NCI-H526 treated with DMSO at 0.1 percent for 48 hours (cell line): ENCODE measurements at places on chromosomes 7 and 10.
A peak's percentile ranks its signal among the peaks of the same experiment; 100 is the strongest.

DNA sequence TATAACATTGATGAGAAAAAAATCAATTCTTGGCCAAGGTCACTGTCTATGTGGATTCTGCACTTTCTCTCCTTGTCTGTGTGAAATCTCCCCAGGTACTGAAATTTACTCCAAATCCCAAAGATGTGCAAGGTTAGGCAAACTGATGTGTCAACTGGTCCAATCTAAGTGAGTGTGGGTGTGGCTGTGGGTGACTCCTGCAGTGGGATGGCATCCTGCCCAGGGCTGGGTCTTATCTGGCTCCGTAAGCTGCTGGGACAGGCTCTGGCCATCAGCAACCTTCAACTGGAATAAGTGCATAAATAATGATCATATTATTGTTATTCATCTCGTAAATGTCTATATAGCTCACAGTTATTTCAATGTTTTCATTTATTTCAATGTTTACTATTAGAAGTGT, 79.3 kb downstream of the JCAD start:
- DNase-seq, result no peak

DNA sequence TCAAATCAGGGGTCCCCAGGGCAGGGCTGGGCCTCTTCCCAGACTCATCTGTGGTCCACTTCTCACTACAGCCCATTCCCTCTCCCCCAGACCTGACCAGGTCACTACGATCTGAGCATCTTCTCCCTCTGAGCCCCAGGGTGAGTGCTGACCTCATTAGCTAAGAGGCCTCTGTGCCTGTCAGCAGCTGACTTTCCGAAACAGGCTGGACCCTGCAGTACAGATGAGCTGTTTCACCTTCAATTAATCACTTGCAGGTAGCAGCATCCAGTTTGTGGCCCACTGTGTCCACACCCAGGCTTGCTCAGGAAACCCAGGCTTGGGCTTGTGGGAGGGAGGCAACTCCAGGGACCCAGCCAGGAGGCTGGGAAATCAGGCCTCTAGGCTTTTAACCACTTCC, 24.3 kb downstream of the SRRM3 start:
- no peak for DNase-seq

GRCh38 chr10:124266468-124267230, 152.1 kb downstream of the OAT start:
- no peak for DNase-seq

GRCh38 chr10:98131619-98132018, 2.8 kb upstream of the R3HCC1L start:
- DNase-seq, result no peak

DNA sequence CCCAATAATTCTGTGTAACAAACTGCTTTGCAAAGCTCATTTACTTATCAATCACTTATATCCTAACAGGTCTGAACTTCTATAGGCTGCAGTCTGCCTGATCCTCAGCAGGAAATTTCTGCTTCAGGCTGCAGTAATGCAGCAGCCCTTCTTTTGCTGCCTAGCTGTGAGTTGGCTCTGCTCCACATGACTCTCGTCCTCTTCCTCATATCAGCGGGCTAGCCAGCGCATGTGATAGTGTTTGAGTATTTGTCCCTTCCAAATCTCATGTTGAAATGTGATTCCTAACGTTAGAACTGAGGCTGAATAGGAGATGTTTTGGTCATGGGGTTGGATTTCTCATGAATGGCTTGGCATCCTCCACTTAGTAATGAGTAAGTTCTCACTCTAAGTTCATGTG, 387.8 kb downstream of the SEMA3D start:
- no peak for DNase-seq

GRCh38 chr10:71549766-71550533, 153.2 kb downstream of the CDH23 start:
- DNase-seq, result no peak

GRCh38 chr7:5429857-5430611, 6.4 kb upstream of the TNRC18 start:
- DNase-seq, result peak; percentile 76

GRCh38 chr7:120030876-120031275, 242.1 kb upstream of the KCND2 start:
- DNase-seq, result no peak

- no peak for DNase-seq
Measured at GRCh38 chr7:105673367-105674084, 92.2 kb upstream of the EFCAB10 start.

GRCh38 chr10:127836966-127837365, 55.8 kb downstream of the CLRN3 start:
- no peak for DNase-seq

DNA sequence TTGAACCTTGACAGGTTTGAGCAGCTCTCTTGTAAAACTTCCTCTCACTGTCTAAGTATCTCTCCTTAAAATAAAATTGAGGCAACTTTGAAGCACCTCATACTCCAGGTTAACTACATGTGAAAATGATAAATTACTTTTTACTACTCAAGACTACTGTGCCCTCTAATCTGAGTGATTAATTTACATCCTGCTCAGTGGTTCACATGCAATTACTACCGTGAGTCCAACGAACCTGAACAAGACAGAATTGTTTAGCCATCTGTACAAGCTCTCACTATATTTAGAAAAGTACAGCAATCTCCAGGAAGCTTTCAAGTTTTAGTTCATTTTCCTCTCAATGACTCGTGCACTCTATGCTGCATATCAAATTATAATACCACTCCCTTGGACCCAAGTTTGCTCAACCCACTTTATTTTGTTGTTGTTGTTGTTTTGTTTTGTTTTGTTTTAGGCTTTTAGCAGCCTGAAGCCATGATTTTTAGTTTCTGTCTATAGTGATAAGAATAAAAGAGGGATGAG, 21.2 kb downstream of the PDE1C start:
- DNase-seq, result no peak

- no peak for DNase-seq
Measured at GRCh38 chr7:92793656-92794205, 42.6 kb downstream of the CDK6 start.

DNA sequence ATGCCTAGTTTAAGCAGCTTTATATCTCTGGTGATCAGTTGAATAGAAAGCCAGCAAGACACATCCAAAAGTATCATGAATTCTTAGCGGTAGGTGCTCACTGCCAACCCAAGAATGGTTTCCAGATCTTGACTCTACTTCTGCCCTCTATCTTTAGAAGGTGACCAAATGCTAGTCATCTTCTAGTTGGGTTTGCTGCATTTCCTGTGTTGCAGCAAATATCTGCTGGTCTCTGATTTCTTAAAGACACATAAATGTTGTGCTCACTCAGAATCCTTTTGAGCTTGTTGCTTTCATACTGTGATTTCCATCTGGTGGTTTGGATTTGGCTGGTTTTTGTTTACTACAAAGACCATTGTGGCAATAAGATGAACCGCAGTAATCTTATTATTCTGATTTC, 2.2 kb downstream of the CDC123 start:
- DNase-seq, result no peak

DNA sequence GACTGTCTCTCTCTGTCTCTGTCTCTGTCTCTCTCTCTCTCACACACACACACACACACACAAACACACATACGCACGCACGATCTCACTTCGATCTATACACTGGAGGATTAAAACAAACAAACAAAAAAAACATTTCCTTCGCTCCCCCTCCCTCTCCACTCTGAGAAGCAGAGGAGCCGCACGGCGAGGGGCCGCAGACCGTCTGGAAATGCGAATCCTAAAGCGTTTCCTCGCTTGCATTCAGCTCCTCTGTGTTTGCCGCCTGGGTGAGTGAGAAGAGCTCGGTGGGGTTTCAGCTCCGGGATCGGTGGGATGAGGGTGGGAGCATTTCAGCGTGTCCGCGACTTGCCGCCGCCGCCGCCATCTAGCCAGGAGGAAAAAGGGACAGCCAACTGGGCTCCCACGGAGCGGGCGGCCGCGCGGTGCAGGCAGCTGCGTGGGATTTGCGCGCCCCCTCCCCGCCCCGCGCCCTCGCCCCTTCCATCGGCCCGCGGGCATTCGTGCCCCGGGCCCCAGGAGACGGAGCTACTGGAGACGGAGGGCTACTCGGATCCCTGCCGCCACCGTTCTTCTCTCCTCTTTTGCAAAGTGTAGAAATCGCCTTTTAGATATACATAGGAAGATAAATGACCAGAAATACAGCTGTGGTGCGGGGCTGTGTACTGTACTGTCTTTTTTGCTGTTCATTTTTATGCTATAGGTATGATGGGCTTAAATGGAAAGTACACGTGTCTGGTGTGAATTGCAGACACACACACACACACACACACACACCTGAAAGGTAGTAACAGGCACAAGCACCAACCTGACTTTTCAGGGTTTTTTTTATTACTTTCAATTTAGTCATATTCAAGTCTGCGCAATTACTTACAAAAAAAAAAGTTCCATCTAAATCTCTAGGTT, 581 bp downstream of the PTPRZ1 start:
- DNase-seq, result peak; percentile 79

GRCh38 chr7:85289279-85289678, 102.4 kb upstream of the SEMA3D start:
- no peak for DNase-seq

- DNase-seq, result no peak
Measured at GRCh38 chr10:75034714-75035258, 76.7 kb upstream of the SAMD8 start.

- DNase-seq, result no peak
Measured at GRCh38 chr10:37067576-37067975, 57.8 kb upstream of the ANKRD30A start.

GRCh38 chr10:79492839-79493238, 19.5 kb upstream of the EIF5AL1 start:
- no peak for DNase-seq

- DNase-seq, result peak; percentile 52
Measured at GRCh38 chr7:75756991-75757676, 14.9 kb downstream of the CCL26 start.

DNA sequence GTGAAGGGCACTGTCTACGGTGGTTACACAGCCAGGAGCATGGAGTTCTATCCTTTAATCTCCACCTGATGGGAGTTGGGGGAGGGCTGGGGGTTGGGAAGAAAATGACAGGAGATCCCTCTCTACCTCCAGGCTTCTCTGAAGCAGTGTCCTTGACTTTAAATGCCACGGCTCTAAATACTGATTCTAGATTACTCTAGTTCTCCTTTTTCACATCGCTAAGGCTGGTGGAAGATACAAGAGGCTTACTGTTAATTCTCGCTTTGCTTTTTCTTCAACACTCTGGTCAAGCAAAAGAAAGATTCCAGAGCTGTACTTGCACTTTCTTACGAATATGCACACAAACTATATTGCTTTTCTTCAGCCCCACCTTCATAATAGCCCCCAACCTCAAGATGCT, 30.5 kb downstream of the ARL3 start:
- DNase-seq, result no peak

- no peak for DNase-seq
Measured at GRCh38 chr10:6062101-6062771, at the start of gene IL2RA. Gene IL2RA, minus strand, starts transcription at chr10:6062367. Its CDS starts 216 bp downstream, at chr10:6062151.

- DNase-seq, result no peak
Measured at GRCh38 chr10:127283576-127283975, 87.2 kb upstream of the INSYN2A start.

- DNase-seq, result no peak
Measured at GRCh38 chr7:144691240-144691639, 144.6 kb downstream of the TPK1 start.

- DNase-seq, result no peak
Measured at GRCh38 chr7:2202361-2202761, 30.4 kb downstream of the MAD1L1 start.

GRCh38 chr7:148581624-148582023, 8.9 kb upstream of the C7orf33 start:
- DNase-seq, result no peak

GRCh38 chr10:92699193-92699517, 9.4 kb downstream of the HHEX start:
- no peak for DNase-seq

DNA sequence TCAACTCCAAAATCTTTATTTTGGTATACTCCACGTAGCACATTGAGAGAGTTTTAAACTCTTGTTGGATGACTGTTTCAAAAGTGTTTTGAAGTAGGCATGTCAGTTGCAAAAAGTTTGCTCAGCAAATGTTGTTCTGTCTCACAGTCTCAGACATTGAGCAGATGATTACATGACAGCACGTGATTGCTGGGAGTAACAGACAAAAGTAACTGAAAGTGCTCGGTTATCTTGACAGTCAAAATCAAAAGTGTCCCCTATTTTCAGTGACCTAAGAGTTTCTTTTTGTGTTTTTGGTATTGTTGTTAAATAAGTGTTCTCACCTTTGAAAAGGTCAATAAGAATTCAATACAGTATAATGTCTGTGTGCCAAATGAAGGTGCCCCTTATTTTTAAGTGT, 84.3 kb downstream of the CFTR start:
- DNase-seq, result no peak

DNA sequence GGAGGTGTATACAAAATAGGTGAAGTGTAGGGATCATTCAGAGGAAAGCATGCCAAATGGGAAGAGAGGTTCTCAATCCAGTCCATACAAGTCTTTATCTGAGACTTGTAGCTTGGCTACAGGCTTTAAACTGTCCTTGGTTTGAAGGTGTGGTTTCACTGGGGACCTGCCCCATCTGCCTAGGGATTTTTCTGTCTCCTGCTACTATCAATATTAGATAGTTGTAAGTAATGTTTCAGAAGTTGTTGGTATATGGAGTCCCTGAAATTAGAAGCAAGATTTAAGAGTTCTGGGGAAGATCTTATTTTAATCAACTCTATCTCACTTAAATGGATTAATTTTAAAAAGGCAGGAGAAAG, 100.9 kb downstream of the ANKRD7 start:
- no peak for DNase-seq

DNA sequence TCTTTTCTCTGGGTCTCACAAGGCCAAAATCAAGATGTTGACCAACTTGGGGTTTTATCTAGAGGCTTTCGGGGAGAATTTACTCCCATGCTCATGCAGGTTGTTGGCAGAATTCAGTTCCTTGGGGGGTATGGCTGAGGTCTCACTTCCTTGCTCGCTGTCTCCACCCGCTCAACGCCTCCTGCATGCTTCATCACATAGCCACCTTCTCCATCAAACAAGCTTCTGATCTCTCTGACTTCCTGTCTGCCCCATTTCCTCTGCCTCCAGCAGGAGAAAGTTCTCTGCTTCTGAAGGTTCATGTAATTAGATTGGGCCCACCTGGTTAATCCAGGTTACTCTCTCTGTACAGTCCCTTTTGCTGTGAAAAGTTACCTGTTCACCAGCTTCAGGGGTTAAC, 179.1 kb upstream of the FZD1 start:
- no peak for DNase-seq

- no peak for DNase-seq
Measured at GRCh38 chr10:22651276-22651980, 63.0 kb downstream of the PIP4K2A start.

- DNase-seq, result no peak
Measured at GRCh38 chr10:69538461-69538860, 34.8 kb downstream of the NEUROG3 start.
